ENCODE measurements at places on chromosomes 6 and 20.

DNA sequence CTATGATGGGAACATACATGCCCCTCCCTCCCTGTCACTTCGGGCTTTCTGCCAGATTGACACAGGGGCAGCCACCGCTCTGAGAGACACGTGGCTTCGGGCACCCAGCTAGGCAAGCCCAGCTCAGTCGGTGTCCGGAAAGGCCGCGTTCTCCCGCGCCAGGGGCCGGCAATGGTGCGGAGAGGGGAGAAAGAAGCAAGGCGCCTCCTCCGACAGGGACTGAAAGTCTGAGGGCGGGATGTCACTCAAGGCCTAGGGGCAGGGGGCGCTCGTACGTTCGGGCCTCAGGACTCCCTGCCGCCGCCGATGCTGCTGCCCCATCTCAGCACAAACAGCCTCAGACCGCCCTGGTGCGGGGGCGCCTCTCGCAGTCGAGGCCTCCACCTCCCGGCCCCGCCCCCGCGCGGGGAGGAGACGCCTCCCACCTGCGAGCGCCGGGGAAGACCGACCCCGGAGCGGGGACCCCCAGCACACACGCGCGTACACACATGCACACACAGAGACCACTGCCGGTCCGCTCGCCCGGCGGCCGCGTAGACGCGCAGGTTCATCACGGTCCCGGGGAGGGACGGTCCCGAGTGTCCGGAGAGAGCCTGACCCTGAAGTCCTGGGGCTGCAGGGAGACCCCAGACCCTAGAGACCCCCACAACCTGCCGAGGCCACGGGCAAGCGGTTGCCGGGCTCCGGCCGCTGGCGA is 1.9 kb downstream of the GRM4 start:
- peak; percentile 17 for DNase-seq

DNA sequence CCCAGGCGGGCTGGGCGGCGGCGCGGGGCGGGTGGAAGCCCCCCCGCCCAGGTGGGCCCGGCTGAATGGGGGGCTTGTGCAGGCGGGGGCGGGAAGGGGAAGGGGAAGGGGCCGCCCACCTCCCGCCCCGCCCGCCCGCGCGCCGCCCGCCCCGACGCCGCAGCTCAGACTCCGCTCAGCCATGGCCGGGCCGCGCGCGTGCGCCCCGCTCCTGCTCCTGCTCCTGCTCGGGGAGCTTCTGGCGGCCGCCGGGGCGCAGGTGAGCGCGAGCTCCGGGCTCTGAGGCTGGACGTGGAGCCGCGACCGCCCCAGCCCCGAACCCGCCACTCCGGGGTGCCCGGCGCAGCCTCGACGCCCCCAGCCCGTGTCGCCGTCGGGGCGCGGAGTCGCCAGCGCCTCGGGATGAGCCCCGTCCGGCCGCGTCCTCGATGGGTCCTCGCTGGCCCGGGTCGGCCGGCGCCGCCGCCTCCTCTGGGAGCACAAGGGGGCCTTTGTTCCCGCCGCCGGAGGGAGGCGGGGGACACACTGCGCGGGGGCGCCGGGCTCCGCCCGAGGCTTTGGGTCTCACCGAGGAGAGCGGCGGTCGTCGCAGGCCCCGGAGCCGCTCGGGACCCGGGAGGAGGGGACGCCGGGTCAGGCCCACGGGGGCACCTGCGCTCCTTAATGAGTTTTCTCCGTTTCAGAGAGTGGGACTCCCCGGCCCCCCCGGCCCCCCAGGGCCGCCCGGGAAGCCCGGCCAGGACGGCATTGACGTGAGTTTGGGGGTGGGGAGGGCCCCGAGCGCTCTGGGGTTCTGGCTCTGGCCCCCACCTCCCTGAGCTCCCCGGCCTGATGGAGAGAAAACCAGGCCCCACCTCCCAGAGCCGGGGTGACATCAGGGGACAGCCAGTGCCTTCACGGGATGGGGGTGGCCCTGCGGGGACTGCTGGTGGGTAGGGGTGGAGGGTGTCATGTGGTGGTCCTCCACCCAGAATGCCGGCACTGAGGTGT is at the start of gene COL9A3:
TSS of gene COL9A3 (plus strand) at position 167 of the 990 bp plus-strand sequence. CDS start at position 182, 15 bp downstream.
- DNase-seq, result no peak

GRCh38 chr6:97049253-97050011 is 124.9 kb downstream of the KLHL32 start:
- DNase-seq, result no peak

- DNase-seq, result no peak
These were observed 9.4 kb downstream of the RBM39 start for GRCh38 chr20:35732644-35732982.

GRCh38 chr20:53839423-53840176 is 230.8 kb downstream of the BCAS1 start:
- DNase-seq, result peak; percentile 72

GRCh38 chr6:45454008-45454911 is 76.5 kb upstream of the SUPT3H start:
- no peak for DNase-seq

- DNase-seq, result no peak
These were observed 532.2 kb downstream of the CDH26 start for GRCh38 chr20:60490217-60491050.

DNA sequence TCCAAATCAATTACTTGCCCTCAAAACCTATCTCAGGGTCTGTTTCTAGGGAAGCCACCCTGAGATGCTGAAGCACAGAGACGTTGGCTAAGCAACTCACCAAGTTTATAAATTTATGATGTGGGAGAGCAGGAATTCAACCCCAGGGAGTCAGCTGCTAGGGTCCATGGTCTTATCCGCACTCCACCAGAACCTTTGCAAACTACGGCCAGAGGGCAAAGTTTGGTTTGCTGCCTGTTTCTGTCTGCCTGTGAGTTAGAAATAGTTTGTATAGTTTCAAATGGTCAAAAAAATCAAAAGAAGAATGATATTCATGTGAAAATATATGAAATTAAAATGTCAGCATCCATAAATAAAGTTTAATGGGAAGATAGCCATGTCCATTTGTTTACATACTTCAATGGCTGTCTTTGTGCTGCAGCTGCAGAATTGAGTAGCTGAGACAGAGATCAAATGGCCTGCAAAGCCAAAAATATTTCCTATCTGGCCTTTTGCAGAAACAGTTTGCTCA is 83.7 kb upstream of the ZFP64 start:
- DNase-seq, result no peak

DNA sequence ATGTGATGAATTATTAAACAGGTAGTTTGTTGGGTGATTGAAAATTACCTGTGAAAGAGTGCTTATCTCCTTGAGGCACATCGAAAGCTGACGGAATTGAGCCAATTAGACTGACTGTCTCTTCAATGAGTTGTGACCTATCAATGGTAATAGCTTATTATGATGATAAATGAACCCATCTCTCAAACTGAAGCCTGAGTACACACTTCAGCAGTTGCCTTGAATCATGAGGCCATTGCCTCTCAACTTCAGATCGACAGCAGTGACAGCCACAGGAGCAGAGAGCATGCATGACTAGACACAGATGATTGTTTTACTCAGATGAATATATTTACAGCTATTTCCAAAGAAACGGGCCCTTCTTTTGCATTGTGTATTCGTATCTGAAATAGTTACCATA is 323.9 kb downstream of the LAMA2 start:
- no peak for DNase-seq

GRCh38 chr6:123804014-123804786 is 535 bp downstream of the NKAIN2 start:
- no peak for DNase-seq

GRCh38 chr6:166296035-166296883 is 11.9 kb downstream of the PRR18 start:
- DNase-seq, result no peak
